ENCODE measurements at places on chromosomes 7 and 10. TPM values are rescaled to one million over a fixed set of nuclear protein-coding genes. Genes with fewer than 3 reads are reported as not detected.

The NAT16 gene
- total RNA-seq, result not detected

The TEX36 gene
- total RNA-seq, result not detected

The ZNF365 gene
- 0.29 TPM for total RNA-seq

The ACADSB gene
- 26.6 TPM for total RNA-seq

The OR2A42 gene
- not detected for total RNA-seq

The SEC31B gene
- 21.4 TPM for total RNA-seq

The ERVW-1 gene
- total RNA-seq, result not detected

The RASA4 gene
- 41.6 TPM for total RNA-seq

The OLAH gene
- total RNA-seq, result 0.17 TPM

The AP3M1 gene
- total RNA-seq, result 56.6 TPM

The CLDN3 gene
- not detected for total RNA-seq

The TCF7L2 gene
- total RNA-seq, result 0.67 TPM

The NME8 gene
- total RNA-seq, result not detected

The HOXA13 gene
- not detected for total RNA-seq

The CALD1 gene
- total RNA-seq, result 2.1 TPM

The LAMB1 gene
- total RNA-seq, result not detected

The AFAP1L2 gene
- total RNA-seq, result 3.4 TPM

The AIFM2 gene
- 18.1 TPM for total RNA-seq

The ANKRD61 gene
- total RNA-seq, result not detected

The EN2 gene
- total RNA-seq, result not detected

The HOXA5 gene
- total RNA-seq, result not detected

The MOGAT3 gene
- total RNA-seq, result not detected

The MUC3A gene
- total RNA-seq, result 0.23 TPM

The IKZF1 gene
- total RNA-seq, result 236 TPM

The CPA1 gene
- total RNA-seq, result not detected

The NKX1-2 gene
- total RNA-seq, result not detected

The TLX1 gene
- not detected for total RNA-seq

The GRID2IP gene
- 0.40 TPM for total RNA-seq
